Activated naive CD4-positive, alpha-beta T cell treated with anti-CD3 and anti-CD28 coated beads, Interleukin-2, amount 50 U/mL, for 16 hours (primary cell): ENCODE measurements at places on chromosomes 7 and 10.

GRCh38 chr10:89463846-89464537 is 49.6 kb downstream of the IFIT5 start:
- DNase-seq = no peak

DNA sequence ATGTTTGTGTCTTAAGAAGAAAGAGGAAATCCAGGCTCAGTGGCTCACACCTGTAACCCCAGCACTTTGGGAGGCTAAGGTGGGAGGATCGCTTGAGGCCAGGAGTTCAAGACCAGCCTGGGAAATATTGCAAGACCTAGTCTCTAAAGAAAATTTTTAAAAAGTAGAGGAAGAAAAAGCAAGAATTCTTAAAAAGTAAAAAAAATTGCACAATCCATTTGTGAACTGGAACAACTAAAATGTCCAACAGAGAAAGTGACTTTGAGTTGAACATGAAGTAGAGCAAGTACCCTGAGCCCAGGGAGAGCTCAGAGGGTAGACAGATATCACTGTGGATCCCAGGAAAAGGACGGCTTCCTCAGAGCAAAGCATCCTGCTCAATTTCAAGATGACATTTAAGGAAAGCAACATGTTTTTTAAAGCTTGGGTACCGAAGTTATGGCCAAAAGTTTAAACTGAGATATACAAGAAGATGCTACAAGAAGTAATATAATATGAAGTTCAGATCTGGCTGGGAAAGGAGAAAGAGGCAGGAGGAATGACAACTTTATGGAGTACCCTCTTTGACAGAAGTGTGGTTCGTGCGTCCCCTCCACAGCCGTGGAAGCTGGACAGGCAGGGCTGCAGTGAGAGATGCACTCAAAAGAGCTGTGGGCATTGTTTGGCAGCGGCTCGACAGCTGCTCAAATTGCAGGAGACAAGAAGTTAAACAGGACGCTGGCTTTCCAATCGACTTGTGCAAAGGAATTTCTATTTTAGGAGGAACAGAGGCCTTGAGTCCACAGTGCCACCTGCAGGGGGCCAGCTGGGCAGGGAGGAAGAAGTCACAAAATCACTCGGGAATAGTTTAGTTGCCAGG is 201.3 kb downstream of the JCAD start:
- DNase-seq = no peak

DNA sequence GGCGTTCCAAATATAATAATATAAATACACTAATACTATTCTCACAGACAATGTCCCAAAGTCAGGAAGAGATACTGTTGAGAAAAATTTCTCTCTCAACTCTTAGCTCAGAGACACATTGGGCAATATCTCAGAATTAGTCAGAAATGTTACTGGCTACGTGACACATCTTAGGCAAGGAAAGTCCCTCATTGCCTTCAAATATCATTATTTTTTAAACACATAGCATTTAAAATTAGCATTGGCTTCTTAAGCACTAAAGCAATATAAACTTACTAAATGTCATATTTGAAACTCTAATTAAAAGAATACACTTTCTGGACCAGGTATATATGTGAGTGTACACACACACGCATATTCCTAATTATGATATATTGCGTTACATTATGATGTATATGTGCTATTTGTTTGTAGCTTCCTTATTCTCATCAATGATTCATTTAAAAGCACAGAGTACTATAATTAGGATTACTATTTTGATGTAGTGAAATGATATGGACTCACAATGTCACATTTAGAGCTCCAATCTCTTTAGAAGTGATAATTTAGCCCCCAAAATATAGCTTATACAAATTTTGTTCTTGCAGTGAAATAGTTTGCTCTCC is 255.8 kb downstream of the TWIST1 start:
- DNase-seq = no peak

DNA sequence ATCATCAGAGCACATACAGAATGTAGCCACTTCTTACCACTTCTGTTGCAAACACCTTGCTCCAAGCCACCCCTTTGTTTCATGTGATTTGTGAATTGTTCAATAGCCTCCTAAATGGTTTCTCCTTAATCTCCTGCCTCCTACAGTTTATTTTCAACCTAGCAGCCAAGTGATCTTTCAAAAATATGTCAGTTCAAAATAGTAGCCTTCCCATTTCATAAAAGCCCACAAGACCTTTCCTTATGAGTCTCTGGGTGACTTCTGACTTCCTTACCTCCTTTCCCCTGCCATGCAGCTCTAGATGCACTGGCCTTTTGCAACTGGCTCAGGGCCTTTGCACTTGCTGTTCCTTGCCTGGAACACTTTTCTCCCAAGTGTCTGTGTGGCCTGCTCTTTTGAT is 4.8 kb downstream of the MINDY4 start:
- no peak for DNase-seq

DNA sequence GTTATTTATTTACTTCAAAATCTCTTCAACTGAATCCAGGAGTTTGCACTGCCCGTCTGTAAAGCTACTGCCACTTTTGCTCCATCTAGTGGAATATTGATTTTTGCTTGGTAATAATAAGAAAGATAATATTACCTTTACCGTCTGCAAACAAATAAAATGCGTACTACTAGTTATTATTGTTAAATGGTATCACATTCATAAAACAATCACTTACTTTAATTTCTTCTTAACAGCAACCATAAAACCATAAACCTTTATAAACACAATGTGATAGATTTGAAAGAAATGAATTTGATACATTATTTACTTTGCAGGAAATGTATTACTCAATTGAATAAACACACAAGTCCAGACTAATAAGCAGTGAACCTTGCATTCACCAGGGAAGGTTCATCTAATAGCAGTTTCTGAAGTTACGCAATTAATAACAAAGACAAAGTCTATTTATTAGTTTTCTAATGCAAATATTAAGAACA is 6.4 kb downstream of the AGMO start:
- DNase-seq = no peak

DNA sequence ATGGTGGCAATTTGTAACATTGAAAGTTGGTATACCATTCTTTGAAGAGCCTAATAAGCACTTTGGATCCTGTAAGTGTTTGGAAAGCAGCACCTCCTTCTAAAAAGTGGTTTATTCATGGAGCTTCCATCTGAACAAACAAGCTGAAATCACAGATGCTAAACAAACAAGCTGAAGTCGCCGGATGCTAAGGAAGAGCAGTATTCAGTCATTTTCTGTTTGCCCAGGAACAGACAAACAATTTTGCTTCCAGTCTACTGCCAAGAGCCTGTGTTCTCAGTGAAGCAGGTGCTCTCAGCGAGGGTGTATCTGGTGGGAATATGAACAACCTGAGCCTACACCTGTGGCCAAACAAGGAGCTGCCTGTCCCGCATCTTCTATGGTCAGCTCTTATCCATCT is 6.3 kb downstream of the COL28A1 start:
- DNase-seq = no peak

GRCh38 chr7:100720279-100720670 is at the start of gene EPO:
TSS of gene EPO (plus strand) at chr7:100720468. CDS start at chr7:100720981, 513 bp downstream.
- DNase-seq = no peak

GRCh38 chr7:91894781-91895480 is 14.4 kb upstream of the MTERF1 start:
- DNase-seq = no peak

- DNase-seq = no peak
Observed at GRCh38 chr7:36048141-36048901, 104.7 kb upstream of the EEPD1 start.

- DNase-seq = no peak
Observed at GRCh38 chr10:117778241-117778640, 235.7 kb downstream of the EMX2 start.

GRCh38 chr7:34889951-34890350 is 147.3 kb downstream of the DPY19L1 start:
- no peak for DNase-seq

DNA sequence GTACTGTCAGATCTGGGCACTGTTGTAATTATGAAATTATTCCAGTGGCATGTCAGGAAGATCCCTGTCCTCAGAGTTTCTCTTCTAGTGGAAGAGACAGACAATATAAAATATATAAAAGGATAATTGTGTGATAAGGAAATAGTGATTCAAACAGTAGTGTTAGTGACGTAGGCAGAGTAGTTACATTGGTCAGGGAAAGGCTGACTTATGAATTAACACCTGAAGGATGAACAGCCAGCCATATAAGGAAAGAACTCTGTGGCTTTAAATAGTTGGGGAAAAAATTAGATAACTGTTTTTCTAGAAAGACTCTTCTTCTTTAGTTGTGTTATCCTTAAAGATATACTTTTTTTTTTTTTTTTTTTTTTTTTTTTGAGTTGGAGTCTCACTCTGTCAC is 37.7 kb downstream of the WAC start:
- DNase-seq = no peak

- no peak for DNase-seq
Observed at GRCh38 chr10:104034401-104035193, 51.1 kb downstream of the COL17A1 start.

DNA sequence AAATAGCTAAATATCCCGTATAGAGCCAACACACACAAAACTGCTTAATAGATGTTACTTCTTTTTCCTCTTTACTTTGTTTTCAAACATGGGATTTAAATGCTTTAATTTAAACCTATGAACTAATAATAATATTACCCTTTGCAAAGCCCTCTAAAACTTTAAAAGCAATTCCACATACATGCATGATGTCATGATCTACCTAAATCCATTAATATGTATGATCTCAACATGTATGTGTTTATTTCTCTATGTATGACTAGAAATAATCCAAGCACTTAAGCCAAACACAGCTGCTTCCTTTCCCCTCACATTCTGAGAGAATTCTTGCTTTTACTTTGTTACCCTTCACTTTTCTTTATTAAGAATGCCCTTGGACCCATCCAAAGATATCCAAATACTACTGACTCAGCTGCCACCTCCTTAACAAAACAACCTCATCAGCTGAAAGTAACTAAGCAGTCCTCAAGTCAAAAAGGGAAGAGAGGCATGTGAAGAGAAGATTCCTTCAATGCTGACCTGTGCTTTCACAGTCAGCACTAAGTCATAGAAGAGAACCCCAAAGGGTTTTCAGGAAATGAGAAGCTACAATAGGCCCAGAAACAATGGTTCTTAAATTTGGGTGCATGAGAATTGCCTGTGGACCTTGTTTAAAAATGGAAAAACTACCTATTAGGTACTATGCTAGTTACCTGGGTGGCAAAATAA is 266.4 kb upstream of the LRGUK start:
- DNase-seq = no peak
